DMS79 (cell line): ENCODE measurements at places on chromosomes 5 and 9.

GRCh38 chr5:38680094-38680825, 123.8 kb upstream of the LIFR start:
- no peak for DNase-seq

GRCh38 chr5:37552161-37552560, 173.0 kb downstream of the WDR70 start:
- no peak for DNase-seq

DNA sequence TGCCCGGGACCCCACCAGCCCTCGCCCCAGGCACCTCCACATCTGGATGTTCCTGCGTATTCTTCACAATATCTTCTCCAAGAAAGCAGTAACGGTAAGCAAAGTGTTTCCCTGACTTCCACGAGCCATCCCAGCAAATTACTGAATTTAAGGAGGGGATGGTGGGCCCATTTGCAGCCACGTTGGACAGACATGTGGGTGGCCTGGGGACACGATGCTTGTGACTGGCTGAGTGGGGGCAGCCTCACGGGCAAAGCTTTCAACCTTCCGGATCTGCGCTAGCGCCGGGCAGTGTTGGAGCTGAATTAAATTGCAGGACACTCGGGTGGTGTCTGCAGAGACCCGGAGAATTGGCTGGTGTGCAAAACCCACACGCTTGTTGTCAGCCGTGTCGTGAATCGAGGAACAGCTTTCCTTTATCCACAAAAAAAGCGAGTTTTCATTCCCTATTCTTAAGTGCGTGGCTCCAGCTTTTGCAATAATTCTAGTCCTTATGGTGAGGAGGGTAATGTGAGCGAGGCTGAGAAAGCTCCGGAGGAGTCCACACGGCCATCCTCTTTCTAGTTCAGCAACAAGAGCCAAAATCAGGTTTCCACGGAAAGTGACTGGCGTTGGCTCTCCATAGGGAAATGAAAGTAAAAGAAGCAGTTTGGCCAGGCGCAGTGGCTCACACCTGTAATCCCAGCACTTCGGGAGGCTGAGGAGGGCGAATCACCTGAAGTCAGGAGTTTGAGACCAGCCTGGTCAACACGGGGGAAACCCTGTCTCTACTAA, 17.5 kb upstream of the CLPTM1L start:
- no peak for DNase-seq

DNA sequence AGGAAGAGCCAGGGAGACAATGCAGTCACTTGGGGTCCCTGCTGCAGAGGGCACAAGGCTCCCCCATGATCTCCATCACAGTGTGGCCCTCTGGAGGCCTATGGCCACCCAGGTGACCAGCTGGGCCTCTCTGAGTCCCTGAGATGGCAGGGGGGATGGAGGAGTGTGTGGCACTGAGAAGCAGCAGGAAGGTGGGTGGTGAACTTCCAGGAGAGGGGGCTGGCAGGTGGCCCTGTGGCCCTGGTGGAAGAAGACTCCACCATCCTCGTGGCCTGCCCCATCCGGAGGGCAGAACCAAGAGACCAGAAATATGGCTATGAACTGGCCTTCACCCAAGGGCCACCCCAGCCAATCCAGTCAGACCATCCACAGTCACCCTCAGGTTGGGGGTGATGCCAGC, 31.7 kb upstream of the AFAP1L1 start:
- DNase-seq = no peak

GRCh38 chr9:78615372-78615771, 318.4 kb downstream of the PSAT1 start:
- no peak for DNase-seq

- DNase-seq = no peak
Observed at GRCh38 chr5:128349044-128349858, 188.8 kb downstream of the FBN2 start.

DNA sequence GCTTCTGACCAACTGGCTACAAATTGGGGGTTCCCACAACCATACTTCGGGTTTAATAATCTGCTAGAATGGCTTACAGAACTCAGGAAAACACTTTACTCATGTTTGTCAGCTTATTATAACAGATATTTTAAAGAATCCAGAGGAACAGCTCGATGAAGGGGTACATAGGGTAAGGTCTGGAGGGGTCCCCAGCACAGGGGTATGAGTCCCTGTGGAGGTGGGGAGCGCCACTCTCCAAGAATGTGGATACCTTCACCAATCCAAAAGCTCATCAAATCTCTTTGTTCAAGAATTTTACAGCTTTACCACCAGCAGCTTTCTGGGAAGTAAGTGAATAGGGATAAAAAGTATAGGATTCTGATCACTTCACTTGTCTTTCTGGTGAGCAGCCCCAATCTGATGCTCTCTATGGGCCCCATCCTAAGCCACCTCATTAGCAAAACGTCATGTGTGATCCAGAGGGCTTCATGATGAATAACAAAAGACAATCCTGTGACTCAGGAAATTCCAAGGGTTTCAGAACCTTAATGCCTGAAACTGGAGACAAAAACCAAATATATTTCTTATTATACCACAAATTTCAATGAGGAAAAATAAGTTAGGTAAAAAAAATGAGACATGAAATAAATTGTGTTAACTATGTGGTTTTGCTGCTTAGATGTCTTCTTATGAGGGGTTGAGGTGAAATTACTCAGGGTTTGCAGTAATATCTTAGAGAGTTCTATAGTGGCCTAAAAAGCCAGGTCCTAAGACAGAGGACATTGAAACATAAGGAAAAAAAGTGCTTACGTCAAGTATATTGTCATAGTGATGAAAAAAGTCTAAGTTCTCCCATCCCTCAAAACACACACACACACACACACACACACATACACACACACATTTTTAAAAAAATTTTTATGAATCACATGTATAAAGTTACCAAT, 290.5 kb downstream of the ANXA1 start:
- DNase-seq = no peak

DNA sequence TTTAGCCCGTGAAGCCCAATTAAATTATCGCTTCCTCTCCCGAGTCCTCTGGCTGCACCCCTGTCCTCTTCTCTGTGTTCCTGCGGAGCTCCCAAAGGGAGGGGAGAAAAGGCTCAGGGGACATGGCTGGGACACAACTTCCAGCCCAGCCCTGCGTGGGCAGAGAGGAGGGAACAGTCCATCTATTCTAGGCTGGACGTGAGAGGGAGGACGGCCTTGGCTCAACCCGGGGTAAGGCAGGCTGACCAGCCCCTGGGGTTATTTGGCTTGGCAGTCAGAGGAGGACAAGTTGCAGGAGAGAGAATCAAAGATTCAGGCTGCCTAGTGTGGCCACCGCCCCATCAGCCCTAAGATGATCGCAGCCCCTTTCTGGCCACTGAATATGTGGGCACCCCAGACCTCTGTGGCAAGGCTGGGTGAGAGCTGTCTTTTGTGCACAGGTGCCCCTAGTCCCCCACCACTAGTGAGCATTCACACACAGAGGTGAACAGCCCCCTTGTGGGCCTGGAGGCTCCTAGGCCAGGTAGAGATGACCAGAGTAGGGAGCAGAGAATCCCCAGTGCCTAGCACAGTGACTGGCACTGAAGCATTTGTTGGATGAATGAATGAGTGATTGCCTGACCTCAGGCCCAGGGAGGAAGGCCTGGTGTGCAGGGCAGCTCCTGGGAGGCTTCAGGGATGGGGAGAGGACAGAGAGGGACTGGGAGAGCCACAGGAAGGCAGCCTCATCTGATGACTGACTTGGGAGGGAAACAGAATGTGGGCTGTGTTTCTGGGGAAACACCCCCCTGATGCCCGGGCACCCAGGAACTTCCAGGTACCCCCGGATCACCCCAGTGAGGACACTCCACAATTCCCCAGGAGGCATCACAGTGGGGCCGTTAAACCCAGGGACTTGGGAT, 133.9 kb downstream of the C9orf50 start:
- DNase-seq = no peak

DNA sequence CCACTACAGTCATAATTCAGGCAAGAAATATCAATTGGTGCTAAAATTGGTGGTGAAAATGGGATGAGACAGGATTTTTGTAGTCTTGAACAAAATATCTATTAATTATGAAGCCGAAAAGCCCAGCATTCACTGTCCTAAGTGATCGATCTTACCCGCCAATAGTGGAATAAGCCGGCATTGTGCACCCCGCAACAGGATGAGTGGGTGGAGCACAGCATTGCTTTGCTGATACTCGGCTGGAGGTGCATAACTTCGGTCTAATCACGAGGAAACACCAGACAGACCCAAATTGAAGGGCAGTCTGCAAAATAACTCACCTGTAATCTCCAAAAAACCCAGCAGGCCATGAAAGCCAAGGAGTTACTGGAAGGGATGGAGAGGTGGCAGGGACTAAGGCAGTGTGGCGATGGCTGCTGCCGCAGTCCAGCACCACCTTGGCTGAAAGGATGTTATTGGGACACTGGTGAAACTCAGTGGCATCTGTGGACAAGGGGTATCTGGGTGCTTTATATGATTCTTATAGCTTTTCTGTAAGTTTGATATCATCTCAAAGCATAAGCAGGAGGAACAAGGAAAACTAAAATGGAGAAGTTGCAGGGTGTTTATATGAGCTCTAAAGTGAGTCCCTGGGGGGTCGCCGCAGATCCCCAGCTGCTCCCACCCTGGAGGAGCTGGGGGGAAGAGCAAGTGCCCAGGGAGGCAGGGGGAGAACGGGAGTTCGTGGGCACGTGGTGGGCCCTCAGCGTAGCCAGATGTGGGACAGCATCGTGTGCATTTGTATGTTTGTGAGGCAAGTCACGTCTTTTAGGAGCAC, 45.2 kb downstream of the AHRR start:
- DNase-seq = no peak

DNA sequence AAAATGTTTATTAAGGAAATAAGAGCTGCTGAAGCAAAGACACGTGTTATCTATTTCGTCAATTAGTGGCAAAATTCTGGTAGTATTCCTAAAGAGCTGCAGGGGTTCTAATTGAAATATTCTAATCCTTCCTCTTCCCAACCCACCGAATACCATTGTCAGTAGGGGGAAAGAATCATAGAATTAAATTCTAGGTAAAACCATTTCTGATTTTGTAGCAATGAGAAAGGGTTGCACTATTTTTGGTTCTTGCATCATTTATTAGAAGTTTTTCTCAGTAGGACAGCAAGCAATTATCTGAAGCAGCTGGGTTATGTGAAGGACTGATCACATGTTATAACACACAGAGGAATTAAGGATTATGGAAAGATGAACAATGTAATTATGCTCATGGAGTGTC, 80.3 kb upstream of the SEMA6A start:
- DNase-seq = no peak

GRCh38 chr5:167814828-167815227, 476.6 kb upstream of the WWC1 start:
- no peak for DNase-seq

DNA sequence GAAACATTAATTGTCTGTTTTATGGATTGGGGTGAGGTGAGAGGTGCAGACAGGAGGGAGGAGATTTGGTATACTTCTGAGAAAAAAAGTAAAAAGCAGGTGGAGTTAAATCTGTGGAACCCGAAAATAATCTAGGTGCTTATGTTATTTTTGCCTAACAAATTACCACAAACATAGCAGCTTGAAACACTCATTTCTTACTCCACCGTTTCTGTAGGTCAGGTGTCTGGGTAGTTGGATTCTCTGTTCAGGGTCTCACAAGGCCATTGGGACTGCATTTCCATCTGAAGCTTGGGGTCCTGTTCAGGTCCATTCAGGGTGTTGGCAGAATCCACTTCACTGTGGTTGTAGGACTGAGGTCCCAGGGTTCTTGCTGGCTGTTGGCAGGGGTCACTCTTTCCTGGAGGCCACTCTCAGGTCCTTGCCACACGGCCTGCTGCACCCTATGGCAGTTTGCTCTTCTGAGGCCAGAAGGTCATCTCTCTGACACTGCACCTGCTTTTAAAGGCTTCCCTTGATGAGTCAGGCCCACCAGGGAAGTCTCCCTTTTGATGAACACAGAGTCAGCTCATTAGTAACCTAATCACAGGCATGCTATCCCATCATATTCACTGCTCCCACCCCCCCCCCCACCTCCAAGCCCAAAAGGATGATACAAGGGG, 82.2 kb downstream of the TRIO start:
- no peak for DNase-seq

GRCh38 chr5:151464101-151464500, 16.7 kb downstream of the SLC36A1 start:
- DNase-seq = no peak

DNA sequence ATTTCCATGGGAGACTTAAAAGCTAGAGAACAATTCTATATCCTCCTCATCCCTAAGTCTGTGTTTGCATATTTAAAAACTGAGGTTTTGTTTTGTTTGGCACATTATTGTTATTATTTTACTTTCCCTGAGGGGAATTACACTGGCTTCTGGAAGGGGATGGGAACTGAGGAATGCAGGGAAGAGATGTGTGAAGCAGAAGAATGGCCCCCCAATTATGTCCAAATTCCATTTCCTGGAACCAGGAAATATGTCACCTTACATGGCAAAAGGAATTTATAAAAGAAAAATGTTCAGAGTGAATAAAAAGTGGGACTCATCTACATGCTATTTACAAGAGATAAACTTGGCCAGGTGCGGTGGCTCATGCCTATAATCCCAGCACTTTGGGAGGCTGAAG, 129.8 kb downstream of the MARCHF11 start:
- DNase-seq = no peak

- peak; percentile 15 for DNase-seq
Observed at GRCh38 chr9:4315582-4316215, 15.8 kb upstream of the GLIS3 start.

GRCh38 chr5:123855609-123856008, 343.6 kb downstream of the CSNK1G3 start:
- peak; percentile 56 for DNase-seq

GRCh38 chr5:67679184-67679841, 482.7 kb upstream of the CD180 start:
- DNase-seq = no peak

DNA sequence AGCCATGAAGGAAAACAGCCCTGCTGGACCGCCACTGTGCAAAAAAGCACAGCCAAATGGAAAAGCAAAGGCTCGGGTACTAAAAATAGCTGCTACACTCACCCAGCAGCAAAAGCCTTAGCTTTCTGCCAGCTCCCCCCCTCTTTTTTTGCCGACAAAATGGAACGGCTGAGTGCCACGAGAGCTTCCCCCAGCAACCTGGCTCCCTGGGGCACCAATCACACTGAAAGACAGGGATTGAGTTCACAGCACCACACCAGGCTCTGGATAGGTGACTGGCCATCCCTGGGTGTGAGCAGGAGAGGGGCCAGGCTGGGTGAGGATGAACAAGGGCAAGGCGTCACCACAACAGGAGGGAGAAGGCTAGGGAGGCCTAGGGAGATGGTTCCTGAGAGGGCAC, 66.7 kb downstream of the SIL1 start:
- DNase-seq = peak; percentile 52

DNA sequence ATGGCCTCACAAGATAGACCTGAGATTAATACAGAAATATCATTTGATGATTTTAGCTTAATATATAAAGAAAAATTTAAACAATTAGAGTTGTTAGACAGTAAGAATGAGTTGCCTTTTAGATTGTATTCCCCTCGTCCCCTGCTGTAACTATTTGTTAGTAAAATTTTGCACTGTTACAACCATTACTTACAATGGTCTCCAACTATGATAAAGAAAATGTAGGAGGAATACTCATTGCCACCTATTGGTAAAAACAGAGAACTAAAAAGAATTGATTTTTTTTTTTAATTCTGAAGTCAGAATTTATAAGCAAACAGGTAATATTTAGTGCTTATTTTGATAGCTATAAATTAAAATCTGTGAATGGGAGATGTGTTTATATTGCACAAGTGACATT, 937.6 kb downstream of the TLE4 start:
- DNase-seq = no peak

- DNase-seq = no peak
Observed at GRCh38 chr5:10734832-10735523, 26.1 kb downstream of the DAP start.

GRCh38 chr9:79107911-79108676, 463.7 kb upstream of the TLE4 start:
- DNase-seq = no peak
